Stimulated activated CD4-positive, alpha-beta T cell treated with anti-CD3 and anti-CD28 coated beads, Interleukin-1b, Interleukin-23, amount 100 ng/mL, for 1 hour (primary cell): ENCODE measurements at places on chromosomes 16 and 17.
A peak's percentile ranks its signal among the peaks of the same experiment; 100 is the strongest.

DNA sequence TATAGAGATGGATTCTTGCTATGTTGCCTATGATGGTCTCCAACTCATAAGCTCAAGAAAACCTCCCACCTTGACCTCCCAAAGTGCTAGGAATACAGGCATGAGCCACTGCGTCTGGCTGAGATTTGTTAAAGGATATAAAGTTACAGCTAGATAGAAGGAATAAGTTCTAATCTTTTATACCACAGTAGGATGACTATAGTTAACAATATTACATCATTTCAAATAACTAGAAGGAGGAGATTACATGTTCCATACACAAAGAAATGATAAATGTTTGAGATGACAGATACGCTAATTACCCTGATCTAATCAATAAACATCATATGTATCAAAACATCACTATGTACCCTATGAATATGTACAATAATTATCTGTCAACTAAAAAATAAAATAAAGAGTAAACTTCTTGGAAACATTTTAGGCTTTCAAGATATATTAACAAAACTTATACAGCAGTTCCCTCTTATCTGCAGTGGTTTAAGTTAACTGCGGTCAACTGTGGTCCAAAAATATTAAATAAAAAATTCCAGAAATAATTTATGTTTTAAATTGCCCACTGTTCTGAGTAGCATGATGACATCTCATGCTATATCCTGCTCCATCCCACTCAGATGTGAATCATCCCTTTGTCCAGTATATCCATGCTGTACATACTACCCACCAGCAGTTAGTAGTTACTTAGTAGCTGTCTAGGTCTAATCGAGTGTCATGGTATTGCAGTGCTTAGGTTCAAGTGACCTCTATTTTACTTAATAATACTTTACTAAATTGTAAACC, 129.2 kb upstream of the NACA2 start:
- no peak for DNase-seq

- DNase-seq, result no peak
Observed at GRCh38 chr17:16439303-16439791, 24.0 kb downstream of the TRPV2 start.

- no peak for DNase-seq
Observed at GRCh38 chr17:80025796-80026195, 9.9 kb downstream of the TBC1D16 start.

DNA sequence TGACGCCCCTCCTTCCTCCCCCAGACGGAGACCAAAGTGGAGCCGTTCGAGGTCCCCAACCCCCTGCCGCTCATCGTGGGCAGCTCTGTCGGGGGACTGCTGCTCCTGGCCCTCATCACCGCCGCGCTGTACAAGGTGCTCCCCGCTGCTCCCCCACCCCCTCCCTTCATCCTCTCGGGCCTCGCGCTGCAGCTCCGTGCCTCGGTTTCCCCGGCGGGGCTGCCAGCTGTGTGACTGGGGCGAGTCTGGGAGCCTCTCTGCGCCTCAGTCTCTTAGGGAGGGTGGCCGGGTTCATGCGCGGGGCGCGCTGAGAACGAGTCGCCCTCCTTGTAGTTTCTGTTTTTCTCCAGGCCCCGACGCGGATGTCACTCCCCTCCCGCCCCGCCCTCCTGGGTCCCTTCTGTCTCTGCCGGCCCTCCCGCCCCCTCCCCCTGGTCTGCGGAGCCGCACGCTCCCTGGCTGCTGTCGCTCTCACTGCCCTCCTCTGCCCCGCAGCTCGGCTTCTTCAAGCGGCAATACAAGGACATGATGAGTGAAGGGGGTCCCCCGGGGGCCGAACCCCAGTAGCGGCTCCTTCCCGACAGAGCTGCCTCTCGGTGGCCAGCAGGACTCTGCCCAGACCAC, 23.7 kb upstream of the ITGAX start:
- DNase-seq, result no peak

DNA sequence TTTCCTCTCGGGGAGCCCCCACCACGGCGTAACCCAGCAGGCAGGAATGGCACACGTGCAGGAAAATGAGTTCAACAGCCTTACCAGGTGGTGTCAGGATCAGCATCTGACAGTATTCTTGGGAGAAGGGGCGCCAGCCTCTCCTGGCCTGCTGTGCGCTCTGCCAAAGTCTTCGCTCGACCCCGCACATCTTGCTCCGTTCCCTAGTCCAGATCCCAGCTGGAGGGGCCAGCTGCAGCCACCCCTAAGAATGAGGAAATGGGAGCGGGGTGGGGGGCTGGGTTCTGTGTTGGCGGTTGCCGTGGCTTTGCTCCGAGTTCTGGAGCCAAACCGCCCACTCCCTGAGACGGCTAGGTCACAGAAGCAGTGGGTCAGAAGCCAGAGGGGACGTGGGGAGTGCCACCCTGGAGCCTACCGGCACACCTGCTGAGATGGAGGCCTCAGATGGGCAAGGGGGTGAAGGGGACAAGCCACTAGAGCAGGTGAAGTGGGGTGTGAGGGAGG, at the start of gene CHCT1:
Gene CHCT1 (plus strand): TSS at position 328 of the 504 bp plus-strand sequence. CDS start 104 bp downstream, at position 432.
- no peak for DNase-seq

- no peak for DNase-seq
Observed at GRCh38 chr16:75491876-75492275, 3.4 kb downstream of the CHST6 start.

GRCh38 chr16:67339453-67339852, 12.8 kb downstream of the LRRC36 start:
- no peak for DNase-seq

DNA sequence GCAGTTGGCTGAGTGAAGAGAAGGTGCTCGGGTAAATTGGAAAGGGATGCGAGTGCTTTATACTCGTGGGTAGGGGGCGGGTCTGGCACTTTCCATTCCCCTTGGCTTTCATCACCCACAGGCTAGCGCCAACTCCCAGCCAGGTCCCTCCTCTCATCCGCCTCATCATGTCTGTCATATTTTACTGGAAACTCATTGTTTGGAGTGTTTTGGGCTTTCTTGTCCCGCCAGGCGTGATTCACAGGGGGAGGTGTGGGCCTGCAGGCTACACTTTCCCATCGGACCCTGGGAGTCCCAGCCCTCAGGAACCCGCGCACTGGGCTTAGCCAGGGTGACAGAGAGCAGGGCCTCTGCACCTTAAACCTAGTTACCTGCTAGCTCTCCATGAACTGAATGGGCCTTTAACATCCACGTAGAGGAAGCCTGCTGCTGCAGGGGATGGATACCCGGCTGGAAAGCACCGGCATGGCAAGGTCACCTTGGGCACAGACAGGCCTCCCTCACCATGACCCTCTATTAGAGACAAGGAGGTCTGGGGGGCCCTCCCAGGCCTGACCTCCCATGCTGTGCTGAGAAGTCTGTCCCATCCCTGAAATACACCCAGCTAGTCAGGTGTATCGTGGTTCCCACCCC, at the start of gene KRT14:
Gene KRT14 (minus strand): TSS at position 33 of the 633 bp plus-strand sequence. CDS start 61 bp downstream, outside the sequence.
- DNase-seq, result no peak

GRCh38 chr17:6108382-6108781, 38.2 kb downstream of the WSCD1 start:
- no peak for DNase-seq

- no peak for DNase-seq
Observed at GRCh38 chr17:74954665-74955421, 17.7 kb downstream of the HID1 start.

GRCh38 chr16:1998360-1998835, 8.6 kb downstream of the SYNGR3 start:
- no peak for DNase-seq

DNA sequence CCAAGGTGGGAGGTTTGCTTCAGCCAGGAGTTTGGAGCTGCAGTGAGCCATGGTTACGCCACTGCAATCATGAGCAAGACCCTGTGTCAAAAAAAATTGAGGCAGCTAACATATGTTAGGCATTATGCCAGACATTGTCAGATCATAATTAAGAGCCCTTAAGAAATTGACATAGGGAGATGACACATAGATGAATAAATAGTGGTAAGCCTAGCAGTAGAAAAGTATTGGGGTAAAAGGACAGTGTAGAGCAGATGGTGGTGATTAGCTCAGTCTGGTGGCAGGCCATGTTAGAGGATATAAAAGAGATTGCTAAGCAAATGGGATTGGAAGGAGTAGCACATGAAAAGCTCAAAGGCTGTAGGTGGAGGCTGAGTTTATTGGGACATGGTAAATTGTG, 22.6 kb downstream of the SRCAP start:
- DNase-seq, result no peak

DNA sequence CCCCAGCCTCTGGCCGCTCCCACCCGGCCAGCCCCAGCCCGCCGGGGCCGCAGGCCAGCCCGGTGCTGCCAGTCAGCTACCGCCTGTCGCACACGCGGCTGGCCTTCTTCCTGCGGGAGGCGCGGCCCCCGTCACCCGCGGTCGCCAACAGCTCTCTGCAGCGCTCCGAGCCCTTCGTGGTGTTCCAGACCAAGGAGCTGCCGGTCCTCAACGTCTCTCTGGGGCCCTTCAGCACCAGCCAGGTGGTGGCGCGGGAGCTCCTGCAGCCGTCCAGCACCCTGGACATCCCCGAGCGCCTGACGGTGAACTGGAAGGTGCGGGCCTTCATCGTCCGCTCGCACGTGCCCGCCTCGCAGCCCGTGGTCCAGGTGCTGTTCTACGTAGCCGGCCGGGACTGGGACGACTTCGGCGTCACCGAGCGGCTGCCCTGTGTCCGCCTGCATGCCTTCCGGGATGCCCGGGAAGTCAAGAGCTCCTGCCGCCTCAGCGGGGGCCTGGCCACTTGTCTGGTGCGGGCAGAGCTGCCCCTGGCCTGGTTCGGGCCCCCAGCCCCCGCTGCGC, 46.8 kb downstream of the TMEM132E start:
- no peak for DNase-seq

- no peak for DNase-seq
Observed at GRCh38 chr16:47247690-47248089, 103.9 kb upstream of the NETO2 start.

DNA sequence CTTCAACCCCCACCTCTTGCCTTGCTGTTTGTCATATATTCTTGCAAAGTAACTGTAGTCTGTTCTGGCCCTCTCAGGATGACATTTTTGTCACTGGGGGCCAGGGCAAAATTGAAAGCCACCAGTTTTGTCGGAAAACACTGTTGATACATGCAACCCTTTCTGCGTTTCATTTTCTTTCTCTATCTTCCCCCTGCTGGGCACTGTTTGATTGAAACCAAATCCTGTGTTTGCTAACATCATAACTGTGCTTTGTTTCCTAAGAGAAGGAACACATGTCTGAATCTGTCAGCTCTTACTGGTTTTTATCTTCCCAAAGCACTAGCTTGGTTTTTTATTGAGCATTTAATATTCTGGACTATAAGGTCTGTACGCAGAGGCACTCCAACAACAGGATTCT, 11.7 kb upstream of the CPPED1 start:
- no peak for DNase-seq

DNA sequence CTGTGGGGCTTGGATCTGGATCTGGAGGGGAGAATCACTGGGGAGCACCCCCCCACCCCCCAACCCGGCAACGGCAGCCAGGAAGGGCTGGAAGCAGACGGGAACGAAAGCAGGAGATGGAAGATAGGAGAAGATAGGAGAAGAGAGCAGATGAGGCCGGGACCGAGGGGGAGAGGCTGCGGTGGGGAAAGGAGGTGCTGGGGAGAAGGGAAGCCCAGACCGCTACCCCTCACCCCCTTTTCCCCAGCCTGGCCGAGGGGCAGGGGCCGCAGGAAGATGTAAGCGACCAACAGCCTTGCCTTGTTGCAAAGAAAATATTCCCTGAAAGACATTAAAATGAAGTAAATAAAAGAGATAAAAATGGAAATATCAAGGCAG, 26.8 kb upstream of the CBFA2T3 start:
- no peak for DNase-seq

DNA sequence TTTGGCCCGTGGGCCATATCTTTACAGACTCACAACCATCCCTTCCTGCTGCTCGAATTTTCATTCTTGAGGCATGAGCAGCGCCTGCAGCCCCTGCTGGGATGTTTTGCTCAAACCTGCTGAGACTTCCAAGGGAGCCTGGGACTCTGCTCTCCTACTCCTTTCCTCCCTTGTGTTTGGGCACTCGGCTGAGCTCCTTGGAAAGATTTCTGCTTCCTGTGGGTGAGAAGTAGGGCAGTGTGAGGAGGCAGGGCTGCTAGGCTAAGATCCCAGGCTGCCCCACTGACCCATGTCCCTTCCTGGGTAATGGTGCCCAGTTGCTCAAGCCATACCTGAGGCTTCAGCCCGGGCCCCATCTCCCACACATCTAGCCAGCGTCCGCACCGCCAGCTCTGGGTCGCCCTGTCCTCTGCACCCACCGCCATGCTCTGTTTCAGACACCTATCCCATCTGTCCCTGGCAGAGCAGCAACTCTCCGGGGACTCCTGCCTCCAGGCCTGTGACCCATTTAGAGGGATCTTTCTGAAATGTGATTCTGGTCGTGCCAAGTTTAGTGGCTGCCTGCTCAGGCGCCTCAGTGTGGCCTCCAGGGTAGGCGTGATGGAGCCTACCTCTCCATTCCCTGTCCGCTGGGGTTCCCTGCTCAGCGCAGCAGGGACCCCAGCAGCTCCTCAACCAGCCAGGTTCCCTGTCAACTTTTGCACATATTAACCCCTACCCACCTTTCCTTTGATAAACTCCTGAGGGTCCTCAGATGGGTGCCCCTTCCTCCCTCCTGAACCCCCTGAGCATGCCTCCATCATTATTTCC, 190.1 kb downstream of the CCDC182 start:
- DNase-seq, result no peak

- no peak for DNase-seq
Observed at GRCh38 chr16:88634141-88634993, 4.0 kb upstream of the IL17C start.

DNA sequence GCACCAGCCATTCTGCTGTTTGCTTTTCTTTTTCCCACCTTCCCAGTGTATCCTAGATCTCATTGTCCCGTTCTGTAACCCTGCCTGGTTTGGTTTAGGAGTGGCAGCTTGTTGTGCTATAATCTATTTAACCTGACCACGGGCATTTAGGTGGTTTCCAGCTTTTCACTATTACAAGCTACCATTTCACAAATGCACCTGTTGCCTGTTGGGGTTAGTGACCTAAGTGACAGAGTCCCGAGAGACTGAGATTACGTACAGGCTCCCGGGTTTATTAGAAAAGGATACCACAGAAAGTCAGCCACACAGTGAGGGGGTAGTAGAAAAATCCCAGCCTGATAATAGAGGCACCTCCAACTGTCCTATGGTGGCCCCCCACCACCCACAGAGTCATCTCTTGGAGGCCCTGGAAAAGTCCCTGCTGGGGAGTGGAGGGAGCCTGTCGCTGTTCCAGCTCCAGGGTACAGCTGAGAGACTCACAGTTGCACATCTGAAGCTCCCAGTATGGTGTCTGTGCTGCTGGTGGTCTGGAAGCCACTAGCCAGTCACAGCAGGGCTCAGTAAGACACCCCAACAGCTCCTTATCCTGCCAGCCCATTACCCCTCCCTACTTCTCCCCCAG, 21.2 kb downstream of the CLEC16A start:
- DNase-seq, result no peak

- DNase-seq, result no peak
Observed at GRCh38 chr17:33602981-33603380, 309.9 kb upstream of the ASIC2 start.

GRCh38 chr17:80892019-80892855, 99.4 kb upstream of the CHMP6 start:
- DNase-seq, result peak; percentile 78
